Amygdala (tissue), 56 donors: ENCODE measurements at places on chromosomes 3 and 15.

DNA sequence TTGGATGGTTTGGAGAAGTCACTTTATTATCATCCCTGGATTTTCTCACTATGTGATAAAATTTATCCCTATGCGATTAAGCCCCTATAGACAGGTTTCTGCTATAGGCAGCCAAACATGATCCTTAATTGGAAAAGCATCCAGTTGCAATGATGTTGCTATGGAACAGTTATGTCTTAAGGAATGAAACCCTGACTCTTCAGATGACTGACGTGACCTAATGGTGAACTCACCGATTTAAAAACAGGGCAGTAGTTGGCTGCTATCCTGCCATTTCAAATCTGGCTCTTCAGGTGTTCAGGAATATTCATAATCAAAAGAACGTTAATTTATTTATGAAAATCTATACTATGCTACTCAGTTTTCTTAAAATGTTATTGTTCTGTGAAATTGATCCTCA is 106.8 kb upstream of the ROBO1 start:
- DNase-seq: no peak

DNA sequence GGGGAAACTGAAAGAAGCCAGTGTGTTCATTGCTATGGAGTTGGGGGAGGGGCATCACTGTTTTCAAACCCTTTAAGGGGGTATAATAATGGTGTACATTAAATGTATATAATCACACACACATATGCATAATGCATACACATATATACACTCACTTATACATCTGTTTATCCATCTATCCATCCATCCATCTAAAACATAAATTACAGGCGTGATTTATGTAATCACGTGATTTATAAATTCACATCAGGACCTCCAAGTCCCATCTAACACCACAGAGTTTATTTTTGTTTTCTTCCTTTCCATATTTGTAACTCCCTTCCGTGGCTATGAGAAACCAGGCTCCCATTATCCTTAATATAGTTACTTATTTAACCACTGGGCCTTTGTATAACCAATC is 39.8 kb downstream of the GRAMD1C start:
- no peak for DNase-seq

- DNase-seq: no peak
Observed at GRCh38 chr3:54963641-54964040, 35.8 kb upstream of the LRTM1 start.

DNA sequence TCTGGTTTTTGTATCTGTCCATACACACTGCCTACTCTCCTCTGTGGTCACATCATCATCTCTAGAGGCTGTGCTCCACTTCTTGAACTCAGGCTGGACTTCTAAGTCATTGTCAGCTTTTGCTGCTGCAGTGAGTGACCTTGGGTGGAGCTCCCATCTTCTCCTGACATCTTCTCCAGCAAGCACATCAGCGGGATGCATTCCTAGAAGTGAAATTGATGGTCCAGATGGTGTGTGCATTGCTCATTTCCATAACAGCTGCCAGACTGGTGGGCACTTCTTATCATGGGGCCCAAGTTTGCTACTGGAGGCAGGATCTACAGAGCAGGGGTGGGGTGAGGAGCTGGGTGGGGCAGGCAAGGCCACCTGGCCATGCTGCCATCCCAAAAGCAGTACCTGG is 109.9 kb downstream of the DNAJB8 start:
- no peak for DNase-seq

- no peak for DNase-seq
Observed at GRCh38 chr3:173058229-173058628, 82.8 kb downstream of the SPATA16 start.

- DNase-seq: no peak
Observed at GRCh38 chr3:43010638-43011037, 31.5 kb downstream of the GASK1A start.

- no peak for DNase-seq
Observed at GRCh38 chr15:47326410-47327333, 390.6 kb upstream of the SEMA6D start.

DNA sequence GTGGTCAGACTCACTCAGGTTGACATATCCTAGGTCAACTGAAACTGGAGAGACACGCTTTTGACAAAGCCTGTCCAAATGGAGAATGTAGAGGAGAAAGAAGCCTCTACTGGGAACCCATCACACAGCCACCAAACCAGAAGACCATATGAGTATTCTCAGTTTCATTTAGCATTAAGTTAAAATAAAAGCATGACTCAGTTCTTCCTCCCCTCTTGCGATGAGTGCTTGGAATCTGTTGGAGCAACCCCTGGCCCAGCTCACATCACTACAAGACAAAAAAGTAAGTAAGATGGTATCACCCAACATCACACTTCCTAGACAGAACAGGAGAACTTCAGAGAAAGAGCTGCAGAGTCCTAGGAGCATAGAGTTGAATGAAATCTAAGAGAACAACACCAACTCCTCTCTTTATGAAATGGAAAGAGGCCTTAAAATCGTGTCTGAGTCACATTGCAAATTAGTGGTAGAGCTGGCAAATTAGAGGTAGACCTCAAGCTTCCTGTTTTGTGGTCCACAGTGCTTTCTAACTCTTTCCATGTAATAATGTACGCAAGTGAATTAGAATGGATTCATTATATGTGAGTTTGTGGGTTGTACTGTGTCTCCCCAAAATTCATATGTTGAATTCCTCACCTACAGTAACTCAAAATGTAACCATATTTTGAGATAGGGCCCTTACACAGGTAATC is 51.2 kb downstream of the FGF12 start:
- no peak for DNase-seq

- DNase-seq: no peak
Observed at GRCh38 chr15:67821784-67822440, 3.4 kb upstream of the SKOR1 start.

- no peak for DNase-seq
Observed at GRCh38 chr15:66721501-66721937, 19.5 kb downstream of the SMAD6 start.

DNA sequence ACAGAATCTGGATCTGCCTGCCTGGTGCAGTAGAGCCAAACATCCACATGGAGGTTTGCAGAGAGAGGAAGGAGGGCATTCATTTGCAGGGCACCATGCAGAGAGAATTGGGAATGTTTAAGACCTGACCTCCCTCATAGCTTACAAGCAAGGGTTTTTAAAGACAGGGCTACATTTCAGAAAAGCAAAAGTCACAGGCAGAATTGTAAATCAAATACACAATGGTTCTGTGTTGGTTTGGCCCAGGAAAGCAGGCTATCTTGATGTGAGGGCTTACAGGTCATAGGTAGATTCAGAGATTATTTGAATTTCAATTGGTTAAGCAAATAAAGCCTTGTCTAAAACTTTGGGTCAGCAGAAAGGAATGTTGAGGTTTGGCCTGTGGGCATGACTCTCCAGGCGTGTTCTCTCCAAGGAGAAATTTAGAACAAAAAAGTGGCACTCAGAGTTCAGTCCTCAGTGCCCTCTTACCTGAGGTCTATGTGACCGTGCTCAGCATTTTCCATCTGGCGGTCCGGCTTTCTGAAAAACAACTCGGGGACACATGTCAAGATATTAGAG is 91.5 kb downstream of the CD47 start:
- no peak for DNase-seq

DNA sequence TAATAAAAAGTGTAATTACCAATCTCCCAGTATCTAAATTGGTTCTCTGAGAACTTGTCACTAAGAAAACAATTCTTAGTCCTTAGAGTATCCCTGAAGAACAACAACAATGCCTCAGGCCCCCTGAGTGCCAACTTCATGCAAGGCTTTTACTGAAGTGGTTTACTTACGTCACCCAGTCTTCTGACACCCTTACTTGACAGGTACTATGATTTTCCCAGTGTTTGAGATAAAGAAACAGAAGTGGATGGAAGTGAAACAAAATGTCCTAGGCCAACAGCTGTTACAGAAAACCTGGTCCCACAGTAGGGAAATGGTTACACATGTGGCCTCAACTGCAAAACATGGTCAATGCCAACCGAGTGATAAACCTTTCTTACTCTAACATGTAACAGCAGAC is 331.1 kb downstream of the FOXP1 start:
- DNase-seq: no peak

- no peak for DNase-seq
Observed at GRCh38 chr3:30538791-30539190, 67.6 kb upstream of the TGFBR2 start.

DNA sequence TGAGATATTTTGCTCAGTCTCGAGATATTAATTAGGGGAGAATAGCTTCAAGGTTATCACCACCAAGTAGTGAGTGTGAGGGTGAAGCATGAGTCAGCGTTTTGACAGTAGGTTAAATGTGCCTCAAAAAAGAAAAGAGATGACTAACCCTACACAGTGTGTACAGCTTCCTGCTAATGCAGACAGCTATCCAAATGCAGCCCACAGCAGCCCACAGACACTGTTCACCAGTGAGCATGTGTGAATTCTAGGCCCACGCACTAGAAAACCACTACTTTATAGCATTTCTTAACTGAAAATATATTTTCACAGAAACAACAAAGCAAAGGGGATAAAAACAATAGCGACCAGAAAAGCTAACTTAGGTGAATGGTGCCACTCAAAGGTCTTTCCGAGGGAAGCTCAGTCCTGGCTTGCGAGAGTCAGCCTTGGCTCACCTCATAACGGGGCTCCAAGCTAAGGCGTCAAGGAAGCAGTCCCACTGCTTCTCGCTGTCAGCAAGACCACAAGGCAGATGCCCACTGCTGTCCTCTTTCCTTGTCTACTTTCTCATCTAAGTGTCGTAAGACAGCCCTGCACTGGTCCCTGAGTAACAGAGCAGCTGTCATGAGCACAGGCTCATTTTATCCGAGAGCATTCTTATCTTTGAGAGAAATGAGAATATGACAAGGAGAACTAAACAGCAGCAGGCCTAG is 47.6 kb downstream of the TXNRD3 start:
- DNase-seq: peak; percentile 7
